ENCODE measurements at places on chromosomes 5 and 9.

GRCh38 chr9:136409557-136410455, 608 bp downstream of the ENTR1 start:
- peak; percentile 37 for DNase-seq

GRCh38 chr5:36763454-36763853, 113.1 kb upstream of the NIPBL start:
- no peak for DNase-seq

- DNase-seq: no peak
Measured at GRCh38 chr5:156043351-156043750, 283.6 kb upstream of the SGCD start.

GRCh38 chr9:123929177-123929869, 603 bp downstream of the DENND1A start:
- peak; percentile 48 for DNase-seq

DNA sequence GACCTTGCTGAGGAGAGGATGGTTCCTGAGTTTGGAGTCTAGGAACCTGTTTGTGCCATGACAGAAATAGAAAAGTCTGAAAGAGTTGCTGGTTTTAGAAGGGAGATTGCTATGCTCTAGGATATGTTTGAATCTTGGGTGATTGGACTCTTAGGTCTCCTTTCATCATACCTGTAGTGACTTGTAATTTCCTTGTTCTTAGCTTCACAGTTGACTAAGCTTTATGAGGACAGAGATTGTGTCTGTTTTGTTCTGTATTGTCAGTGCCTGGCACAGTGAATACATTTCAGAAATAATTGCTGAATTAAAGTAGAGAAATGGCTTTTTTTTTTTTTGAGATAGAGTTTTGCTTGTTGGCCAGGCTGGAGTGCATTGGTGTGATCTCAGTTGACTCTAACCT, 31.5 kb downstream of the GAPVD1 start:
- DNase-seq: no peak

- no peak for DNase-seq
Measured at GRCh38 chr5:35247648-35248034, 17.4 kb upstream of the PRLR start.

DNA sequence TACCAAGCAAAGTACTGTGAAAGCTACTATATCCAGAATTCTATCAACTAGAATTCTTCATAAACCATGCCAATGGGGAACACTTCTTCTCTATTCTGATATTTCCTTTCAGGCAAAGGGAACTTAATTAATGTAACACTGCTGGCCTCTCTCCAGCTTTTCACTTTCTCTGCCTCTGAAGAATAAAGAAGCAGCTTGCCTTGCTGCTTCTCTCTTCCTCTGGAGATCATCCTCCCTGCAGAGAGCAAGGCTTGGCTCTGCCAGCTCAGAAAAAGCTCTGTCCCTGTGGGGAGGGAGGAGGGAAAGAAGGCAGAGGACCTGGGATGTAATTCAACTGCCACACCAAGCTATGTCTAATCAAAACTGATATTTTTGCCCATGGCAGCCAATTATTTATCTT, 6.5 kb downstream of the CTNND2 start:
- no peak for DNase-seq

GRCh38 chr9:27571011-27571410, 2.3 kb downstream of the C9orf72 start:
- no peak for DNase-seq

- no peak for DNase-seq
Measured at GRCh38 chr5:56303511-56303910, 70.4 kb upstream of the ANKRD55 start.

- DNase-seq: peak; percentile 45
Measured at GRCh38 chr9:133589454-133590227, 19.5 kb downstream of the FAM163B start.

GRCh38 chr9:131521203-131521602, 9.9 kb downstream of the UCK1 start:
- DNase-seq: no peak

DNA sequence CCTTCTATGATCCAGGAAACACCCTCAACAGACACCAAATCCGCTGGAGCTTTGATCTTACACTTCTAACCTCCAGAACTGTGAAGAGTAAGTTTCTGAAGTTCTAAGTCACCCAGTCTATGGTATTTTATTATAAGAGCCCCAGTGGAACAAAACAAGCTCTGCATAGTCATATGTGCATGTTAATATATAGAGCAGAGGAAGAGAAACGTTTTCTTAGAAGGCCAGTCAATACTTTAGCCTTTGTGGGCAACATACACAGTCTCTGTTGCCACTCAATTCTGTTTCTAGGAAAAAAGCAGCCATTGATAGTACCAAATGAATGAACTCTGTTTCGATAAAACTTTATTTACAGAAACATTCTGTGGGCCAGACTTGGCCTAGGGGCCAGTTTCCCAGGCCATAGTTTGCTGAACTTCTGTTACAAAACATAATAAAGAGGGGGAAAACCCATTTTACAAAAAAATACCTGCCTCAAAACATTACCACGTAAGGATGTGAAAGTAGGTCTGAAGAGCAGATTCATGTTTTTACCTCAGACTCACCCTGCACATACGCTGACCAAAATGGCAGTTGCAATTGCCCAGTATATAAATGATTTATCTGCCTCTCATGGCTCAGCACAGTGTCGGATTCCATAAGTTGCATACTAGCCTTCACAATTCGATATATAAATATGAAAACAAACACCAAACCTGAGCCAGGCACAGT, 350.5 kb downstream of the SLIT3 start:
- no peak for DNase-seq

- DNase-seq: peak; percentile 74
Measured at GRCh38 chr5:14870337-14871213, 1.0 kb downstream of the ANKH start.

- no peak for DNase-seq
Measured at GRCh38 chr5:128480906-128481633, 57.0 kb downstream of the FBN2 start.

DNA sequence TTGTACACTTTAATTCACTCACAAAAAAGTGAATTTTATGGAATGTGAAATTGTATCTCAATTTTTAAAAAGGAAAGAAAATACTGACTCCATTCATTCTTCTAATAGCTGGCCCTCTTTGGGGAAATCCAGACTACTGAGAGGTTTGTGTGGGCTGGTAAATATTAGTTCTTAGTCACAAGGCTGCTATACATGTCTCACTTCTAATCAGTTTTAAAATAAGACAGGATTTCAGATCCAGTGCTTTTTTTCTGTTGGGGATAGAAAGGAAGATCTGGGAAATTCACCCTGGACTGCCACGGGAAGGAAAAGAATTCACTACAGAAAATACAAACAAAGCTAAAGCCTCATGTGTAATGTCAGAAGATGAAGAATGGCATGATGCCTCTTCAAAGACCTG, 32.7 kb upstream of the ADAMTSL1 start:
- no peak for DNase-seq

GRCh38 chr5:466661-467310, 23.8 kb downstream of the EXOC3 start:
- DNase-seq: no peak

DNA sequence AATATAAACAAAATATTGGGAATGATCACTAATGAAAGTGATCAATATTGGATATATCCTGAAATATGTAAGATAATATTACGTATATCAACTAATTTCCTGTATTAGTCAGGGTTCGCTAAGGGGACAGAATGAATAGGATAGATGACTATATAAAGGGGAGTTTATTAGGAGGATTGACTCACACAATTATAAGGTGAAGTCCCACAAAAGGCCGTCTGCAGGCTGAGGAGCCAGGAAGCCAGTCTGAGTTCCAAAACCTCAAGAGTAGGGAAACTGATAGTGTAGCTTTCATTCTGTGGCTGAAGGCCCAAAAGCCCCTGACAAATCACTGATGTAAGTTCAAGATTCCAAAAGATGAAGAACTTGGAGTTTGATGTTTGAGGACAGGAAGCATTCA, 561.1 kb downstream of the PRDM9 start:
- DNase-seq: no peak

DNA sequence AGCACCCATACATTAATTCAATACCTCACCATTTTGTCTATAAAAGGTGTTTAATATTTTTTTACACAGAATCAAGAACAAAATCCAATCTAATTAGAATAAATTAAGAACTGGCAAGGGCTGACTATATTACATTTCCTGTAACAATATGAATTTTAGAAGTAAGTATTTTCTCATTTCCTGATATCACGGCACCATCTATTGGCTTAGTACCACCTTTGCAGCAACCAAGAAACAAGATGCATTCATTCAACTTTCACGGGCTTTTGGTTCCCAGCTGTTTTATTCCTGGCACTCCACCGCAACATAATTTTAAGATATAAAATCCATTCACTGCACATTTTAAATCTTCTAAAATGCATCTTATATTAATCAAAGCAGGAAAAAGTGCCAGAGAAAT, 20.6 kb downstream of the PSMB7 start:
- no peak for DNase-seq

GRCh38 chr9:92666912-92667532, 2.9 kb downstream of the IPPK start:
- no peak for DNase-seq

- peak; percentile 17 for DNase-seq
Measured at GRCh38 chr5:14413331-14413750, 168.3 kb upstream of the OTULINL start.

- peak; percentile 36 for DNase-seq
Measured at GRCh38 chr5:115543365-115544042, 1.1 kb downstream of the FEM1C start.

DNA sequence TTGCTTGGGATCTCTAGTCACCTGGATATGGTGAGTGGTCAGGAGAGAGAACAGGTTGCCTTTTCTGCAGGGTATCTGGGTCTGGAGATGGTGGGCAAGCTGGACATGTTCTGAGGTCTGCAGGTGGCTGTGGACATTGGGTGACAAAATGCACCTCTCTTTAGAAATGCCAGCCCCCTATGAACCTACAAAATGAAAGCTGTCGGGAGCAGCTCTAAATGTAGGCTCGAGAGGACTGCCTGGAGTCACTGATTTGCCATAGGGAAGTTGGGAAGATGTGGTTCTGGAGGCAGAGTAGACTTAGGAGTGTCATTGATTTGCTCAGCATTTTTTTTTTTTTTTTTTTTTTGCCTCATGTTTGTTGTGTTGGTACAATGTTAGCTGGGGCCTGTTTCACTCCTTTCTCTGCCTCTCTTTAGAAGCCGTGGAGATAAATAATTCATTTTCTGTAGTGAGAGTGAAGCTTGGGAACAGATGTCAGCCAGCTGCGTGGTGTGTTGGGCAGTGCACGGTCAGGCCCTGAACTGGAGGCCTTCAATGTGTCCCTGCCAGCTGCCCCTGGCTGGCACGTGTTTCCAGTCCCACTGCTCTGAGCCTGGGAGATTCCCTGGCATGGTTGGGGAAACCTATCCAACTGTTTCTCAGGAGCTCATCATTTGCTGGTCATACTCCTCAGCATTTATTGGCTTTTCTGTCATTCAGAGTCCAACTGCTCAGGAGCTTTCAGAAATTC, 5.4 kb downstream of the RGS3 start:
- DNase-seq: no peak

GRCh38 chr5:132787076-132787475, 10.0 kb upstream of the SEPTIN8 start:
- no peak for DNase-seq

- no peak for DNase-seq
Measured at GRCh38 chr9:109910671-109911518, 130.9 kb downstream of the PALM2AKAP2 start.

- no peak for DNase-seq
Measured at GRCh38 chr9:18611971-18612370, 138.0 kb downstream of the ADAMTSL1 start.

- DNase-seq: peak; percentile 24
Measured at GRCh38 chr5:61332851-61333320, 828 bp downstream of the ZSWIM6 start.

GRCh38 chr5:137118629-137119028, 380.5 kb downstream of the SPOCK1 start:
- no peak for DNase-seq

GRCh38 chr9:89477384-89477783, 20.5 kb downstream of the SEMA4D start:
- DNase-seq: peak; percentile 45

- no peak for DNase-seq
Measured at GRCh38 chr9:13386935-13387733, 107.6 kb upstream of the MPDZ start.

DNA sequence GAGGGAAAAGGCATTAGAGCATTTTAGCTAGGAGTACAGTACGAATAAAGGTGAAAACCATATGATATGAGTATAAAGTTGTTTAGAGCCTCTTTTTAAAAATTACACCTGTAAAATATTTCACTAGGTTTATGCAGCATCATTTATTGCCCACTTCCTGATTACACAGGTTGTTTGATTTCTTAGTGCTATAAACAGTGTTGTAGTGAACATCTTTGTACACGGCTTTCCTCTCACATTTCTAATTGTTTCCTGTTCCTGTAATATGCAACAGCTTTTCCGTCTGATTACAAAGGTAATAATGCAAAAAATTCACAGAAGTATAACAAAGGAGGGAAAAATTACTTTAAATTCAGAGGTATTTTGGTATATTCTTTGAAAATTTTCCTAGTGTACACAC, 13.0 kb downstream of the STOM start:
- DNase-seq: no peak

DNA sequence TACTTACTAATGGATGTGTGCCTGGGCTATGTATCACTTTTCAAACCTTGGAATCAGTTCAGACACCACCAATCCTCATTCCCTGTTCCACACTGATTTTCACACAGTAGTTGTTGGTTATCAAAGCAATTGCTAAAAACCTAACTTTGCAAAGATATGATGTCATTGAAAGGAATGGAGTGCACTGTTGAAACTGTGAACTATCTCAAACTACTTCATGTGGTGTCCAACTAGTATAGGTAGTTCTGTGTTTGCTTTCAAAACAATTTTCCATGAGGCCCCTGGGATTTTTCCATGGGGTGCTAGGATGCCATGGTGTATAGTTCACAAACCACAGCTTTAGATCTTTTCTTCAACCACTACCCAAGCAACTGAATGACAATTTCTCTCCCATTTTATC, 17.8 kb downstream of the INIP start:
- no peak for DNase-seq

DNA sequence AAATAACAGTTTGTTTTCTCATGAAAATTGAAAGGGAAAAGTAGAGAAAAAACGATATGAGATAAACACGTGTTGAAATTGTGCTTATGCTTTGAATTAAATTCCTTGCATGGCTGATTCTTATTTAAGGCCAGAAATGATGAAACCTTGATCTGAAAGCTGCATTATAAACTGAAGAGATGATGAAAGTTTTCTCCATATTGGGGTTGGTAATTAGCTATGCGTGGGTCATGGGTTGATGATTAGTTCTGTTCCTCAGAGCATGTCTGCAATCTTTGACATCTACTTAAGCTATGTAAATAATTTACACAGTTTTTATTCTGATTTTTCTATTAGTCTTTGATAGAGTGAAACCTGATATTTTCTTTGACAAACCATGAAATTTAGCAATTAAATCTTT, 264.1 kb downstream of the CD180 start:
- no peak for DNase-seq

GRCh38 chr5:78005021-78005785, 229.1 kb upstream of the TBCA start:
- DNase-seq: no peak

- no peak for DNase-seq
Measured at GRCh38 chr5:604391-604831, 7.7 kb upstream of the CEP72 start.

- no peak for DNase-seq
Measured at GRCh38 chr9:94156348-94157049, 72.2 kb downstream of the PTPDC1 start.
